ENCODE measurements at places on chromosomes 12 and 14.

DNA sequence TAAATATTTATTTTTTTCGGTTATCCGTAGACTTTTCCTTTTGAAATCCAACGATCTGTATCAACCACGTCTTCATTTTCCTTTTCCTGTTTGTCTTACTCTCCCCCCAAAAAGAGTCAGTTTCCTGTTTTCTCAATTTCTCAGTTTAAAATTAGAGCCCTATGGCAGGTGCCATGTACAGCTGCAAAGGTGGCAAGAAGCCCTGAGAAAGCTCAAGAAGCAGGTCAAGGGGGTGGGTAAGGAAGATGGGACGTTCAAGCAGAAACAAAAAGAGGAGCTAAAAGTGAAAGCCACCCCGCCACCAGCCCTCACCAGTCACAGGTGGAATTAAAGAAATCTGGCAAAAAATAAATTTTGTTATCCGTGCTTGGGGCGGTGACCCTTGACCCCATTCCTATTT, 26.7 kb downstream of the SLC35E3 start:
- DNase-seq: no peak

- no peak for DNase-seq
These were observed 21.5 kb downstream of the USP44 start for GRCh38 chr12:95529693-95530225.

DNA sequence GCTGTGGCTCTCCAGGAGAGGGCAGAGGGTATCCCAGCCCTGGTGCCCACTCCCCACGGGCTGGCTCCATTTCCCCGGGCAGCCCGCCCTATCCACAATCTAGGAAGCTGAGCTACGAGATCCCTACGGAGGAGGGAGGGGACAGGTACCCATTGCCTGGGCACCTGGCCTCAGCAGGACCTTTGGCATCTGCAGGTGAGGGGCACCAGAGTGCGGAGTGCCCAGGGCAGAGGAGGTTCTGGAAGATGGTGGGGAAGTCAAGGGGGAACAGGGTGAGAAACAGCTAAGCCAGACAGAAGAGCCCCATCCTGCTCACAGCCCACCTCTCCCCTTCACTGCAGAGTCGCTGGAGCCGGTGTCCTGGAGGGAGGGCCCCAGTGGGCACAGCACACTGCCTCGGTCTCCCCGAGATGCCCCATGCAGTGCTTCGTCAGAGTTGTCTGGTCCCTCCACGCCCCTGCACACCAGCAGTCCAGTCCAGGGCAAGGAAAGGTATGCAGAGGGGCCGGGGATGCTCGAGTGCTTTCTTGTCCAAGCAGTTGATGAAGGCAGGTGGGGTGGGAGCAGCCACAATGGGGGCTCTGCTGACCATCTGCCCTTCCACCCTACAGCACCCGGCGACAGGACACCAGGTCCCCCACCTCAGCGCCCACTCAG, 10.3 kb downstream of the TNS2 start:
- peak; percentile 7 for DNase-seq

- no peak for DNase-seq
These were observed 18.5 kb downstream of the FBRSL1 start for GRCh38 chr12:132508491-132508740.

DNA sequence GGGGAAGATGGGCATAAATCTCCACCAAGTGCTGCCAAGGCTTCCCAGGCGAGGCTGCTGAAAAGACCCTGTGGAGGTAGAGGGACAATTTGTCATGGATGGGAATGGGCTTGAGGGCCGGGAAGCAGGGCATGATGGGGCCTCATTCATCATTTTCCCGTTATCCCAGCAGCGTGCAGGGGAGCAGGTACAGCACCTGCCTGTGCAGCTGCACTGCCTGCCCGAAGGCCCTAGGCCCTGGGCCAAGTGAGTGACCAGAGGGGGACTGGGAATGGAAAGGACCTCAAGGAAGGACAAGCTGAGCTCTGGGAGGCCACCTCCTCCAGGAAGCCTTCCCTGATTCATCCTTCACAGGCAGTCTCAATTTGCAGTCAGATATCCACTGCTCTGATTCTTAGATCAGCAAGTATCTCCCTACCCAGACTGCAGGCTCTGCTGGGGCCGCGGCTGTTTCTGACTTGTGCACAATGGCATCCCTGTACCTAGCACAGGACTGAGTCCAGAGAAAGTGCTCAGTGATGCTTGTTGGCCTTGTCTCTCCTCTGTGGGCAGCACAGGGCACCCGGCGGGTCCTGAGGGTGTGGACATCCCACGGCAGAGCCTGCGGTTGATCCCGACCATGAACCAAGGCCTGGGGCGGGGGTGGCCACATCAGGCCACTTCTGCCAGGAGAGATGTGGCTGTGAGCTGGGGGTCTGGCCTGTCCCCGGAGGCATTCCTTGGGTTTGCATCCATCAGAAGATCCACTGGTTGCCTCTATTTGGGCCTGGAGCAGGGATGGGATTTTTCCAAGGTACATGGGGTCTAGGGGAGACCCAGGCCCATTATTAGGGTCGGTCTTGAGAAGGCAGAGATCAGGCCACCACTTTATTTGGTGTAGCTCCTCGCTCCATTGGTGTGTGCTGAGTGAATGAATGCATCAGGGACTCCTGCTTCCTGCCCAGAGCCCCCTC, 167.3 kb upstream of the RTL1 start:
- peak; percentile 8 for DNase-seq

DNA sequence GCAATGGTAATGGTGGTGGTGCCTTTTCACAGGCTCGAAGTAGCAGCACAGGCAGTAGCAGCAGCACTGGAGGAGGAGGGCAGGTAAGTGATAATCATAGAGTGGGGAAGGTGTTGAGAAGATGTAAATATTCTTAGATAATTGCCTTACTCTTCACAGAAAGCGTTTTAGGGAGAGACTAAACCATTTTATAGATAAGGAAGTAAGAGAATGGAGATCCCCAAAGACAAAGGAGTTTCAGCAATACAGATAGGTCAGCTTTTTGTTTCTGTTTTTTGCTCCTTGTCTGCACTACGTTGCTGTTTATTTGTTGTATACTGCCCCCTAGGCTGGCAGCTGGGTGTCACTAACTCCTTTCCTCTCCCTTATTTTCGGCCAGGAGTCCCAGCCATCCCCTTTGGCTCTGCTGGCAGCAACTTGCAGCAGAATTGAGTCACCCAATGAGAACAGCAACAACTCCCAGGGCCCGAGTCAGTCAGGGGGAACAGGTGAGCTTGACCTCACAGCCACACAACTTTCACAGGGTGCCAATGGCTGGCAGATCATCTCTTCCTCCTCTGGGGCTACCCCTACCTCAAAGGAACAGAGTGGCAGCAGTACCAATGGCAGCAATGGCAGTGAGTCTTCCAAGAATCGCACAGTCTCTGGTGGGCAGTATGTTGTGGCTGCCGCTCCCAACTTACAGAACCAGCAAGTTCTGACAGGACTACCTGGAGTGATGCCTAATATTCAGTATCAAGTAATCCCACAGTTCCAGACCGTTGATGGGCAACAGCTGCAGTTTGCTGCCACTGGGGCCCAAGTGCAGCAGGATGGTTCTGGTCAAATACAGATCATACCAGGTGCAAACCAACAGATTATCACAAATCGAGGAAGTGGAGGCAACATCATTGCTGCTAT, 2.0 kb downstream of the SP1 start:
- DNase-seq: peak; percentile 89

DNA sequence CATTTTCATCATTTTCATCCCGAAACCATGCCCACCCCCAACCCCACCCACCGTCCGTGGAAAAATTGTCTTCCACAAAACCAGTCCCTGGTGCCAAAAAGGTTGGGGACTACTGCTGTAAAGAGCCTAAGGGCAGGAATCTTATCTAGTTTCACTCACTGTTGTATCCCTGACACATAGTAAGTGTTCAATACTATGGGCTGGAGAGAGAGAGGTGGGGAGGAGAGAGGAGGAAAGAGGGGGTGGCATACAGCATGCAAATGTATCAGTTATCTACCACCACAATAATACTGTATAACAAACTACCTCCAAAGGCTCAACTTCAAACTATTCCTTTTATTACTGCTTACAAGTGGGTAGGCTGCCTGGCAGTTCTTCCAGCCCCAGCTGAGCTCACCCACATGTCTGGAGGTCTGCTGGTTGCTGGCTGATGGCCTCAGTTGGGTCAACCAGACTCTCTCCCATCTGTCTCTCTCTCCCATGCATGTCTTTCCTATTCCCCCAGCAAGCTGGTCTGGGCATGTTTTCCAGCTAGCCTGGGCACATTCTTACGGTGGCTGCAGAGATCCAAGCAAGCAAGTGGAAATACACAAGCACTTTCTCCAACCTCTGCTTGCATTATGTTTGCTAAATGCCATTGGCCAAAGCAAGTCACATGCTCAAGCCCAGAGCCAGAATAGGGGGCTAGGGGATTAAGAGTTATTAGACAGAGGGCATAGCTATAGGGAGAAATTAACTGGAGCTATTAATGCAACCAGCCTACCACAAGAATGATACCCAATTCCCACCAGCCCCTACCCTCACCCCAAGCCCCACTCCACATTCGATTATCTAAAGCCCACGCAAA, 31.6 kb upstream of the FICD start:
- no peak for DNase-seq

DNA sequence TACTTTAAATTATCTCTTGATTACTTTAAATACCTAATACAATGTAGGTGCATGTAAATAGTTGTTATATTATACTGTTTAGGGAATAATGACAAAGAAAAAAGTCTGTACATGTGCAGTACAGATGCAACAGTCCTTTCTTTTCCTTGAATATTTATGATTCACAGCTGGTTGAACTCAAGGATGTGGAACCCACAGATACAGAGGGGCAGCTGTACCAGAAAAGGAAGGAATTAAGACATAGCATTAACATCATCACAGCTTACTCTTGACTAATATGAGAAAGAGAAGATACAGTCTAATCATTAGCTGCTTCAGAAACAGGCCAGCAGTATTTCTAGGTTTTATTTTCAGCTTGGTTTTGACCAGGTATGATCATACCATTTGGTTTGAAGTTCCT, 34.7 kb upstream of the AP4S1 start:
- no peak for DNase-seq

GRCh38 chr12:111868676-111869588, 26.9 kb downstream of the MAPKAPK5 start:
- DNase-seq: no peak

- DNase-seq: no peak
These were observed 218.9 kb downstream of the ITPR2 start for GRCh38 chr12:26614011-26614616.

DNA sequence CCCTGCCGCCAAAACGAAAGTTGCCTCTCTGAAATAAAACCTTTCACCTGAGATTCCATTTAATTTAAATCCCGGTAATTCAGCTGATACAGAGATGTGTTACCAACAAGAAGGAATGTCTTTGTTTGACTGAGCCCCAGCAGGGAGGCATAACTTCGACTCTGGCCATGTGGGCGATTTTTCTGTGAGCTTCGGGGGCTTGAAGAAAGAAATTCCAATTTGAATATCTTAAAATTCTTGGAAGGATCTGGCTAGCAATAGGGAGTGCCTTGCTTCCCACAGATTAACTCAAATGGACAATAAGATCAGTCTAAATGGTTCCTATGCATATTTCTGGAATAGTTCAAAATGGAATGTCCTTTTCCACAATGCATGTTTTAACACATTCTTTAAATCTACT, 252.5 kb upstream of the TMPO start:
- DNase-seq: no peak

- DNase-seq: no peak
These were observed 57.1 kb downstream of the PLBD1 start for GRCh38 chr12:14510574-14510973.

GRCh38 chr14:85483652-85484051, 46.3 kb upstream of the FLRT2 start:
- no peak for DNase-seq

DNA sequence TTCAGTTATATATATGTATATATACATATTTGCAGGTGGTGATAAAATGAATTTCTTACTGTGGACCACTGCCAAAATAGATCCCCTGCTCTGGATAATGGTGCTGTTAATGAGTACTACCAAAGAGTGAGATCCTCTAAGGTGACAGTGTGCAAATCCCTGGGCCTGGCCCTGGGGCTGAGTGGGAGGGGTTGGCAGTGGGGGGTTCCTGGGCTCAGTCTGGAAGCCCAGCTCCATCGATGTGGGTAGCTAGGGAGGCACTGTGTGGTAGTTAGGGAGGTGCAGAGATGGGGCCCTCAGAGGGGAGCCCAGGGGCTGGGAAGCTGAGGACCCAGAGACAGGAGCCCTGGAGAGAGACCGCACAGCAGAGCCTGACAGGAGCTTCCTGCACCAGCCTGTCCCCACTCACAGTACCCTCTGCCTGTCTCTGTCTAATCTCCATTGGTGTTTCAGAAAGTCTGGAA, 9.1 kb downstream of the KRT8 start:
- DNase-seq: no peak

DNA sequence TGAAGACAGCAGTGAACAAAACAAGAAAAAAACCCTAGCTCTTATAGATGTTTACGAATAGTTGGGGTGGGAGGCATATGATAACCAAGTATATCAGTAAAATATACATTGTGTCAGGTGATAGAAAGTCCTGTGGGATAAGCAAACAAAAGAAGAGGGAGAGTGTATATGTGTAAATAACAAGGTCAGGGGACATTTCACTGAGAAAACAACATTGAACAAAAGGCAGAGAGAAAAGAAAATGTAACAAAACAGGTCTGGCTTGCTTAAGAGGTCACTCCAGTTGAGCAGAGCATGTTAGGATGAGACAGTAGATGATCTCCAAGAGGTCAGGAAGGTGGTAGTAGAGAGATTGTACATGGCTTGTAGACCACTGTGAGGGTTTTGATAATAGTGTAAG, 304.1 kb downstream of the ACSS3 start:
- DNase-seq: no peak

GRCh38 chr14:36346052-36346451, 25.6 kb upstream of the MBIP start:
- no peak for DNase-seq

- no peak for DNase-seq
These were observed 1324.1 kb downstream of the AACS start for GRCh38 chr12:126389220-126389841.

GRCh38 chr14:31159682-31160296, 47.8 kb downstream of the HECTD1 start:
- no peak for DNase-seq

GRCh38 chr12:103583008-103583407, 4.1 kb upstream of the STAB2 start:
- DNase-seq: no peak

GRCh38 chr14:28321475-28322244, 444.9 kb upstream of the FOXG1 start:
- no peak for DNase-seq

- DNase-seq: no peak
These were observed 1.2 kb downstream of the NEK9 start for GRCh38 chr14:75125617-75126016.
